GM23338 (cell line): ENCODE measurements at places on chromosomes 6 and 20. TPM values are rescaled to one million over a fixed set of nuclear protein-coding genes. Genes with fewer than 3 reads are reported as not detected.

Gene SIRPB1
- polyA plus RNA-seq: not detected in 2 replicates

Gene GHRH
- 0.40 TPM in 1 of 2 replicates, not detected in the other for polyA plus RNA-seq

Gene BFSP1
- 2.7 and 3.1 TPM in 2 replicates for polyA plus RNA-seq

Gene MPC1
- 39.4 and 41.9 TPM in 2 replicates for polyA plus RNA-seq

Gene SLC12A5
- 8.4 and 9.8 TPM in 2 replicates for polyA plus RNA-seq

Gene HLA-DPB1
- 19.8 and 22.0 TPM in 2 replicates for polyA plus RNA-seq

Gene GNMT
- polyA plus RNA-seq: 0.52 and 2.5 TPM in 2 replicates

Gene ZSWIM1
- polyA plus RNA-seq: 11.5 and 12.7 TPM in 2 replicates

Gene METTL24
- polyA plus RNA-seq: not detected in 2 replicates

Gene CRIP3
- polyA plus RNA-seq: 36.0 and 39.9 TPM in 2 replicates

Gene ID1
- polyA plus RNA-seq: 221 and 224 TPM in 2 replicates

Gene TRIM40
- polyA plus RNA-seq: not detected in 2 replicates

Gene SPATS1
- polyA plus RNA-seq: not detected in 2 replicates

Gene VWA7
- 0.36 and 0.75 TPM in 2 replicates for polyA plus RNA-seq

Gene MYL9
- polyA plus RNA-seq: 100 and 123 TPM in 2 replicates

Gene MYCT1
- 1.7 and 1.9 TPM in 2 replicates for polyA plus RNA-seq

Gene OPRM1
- not detected in 2 replicates for polyA plus RNA-seq

Gene PCK1
- not detected in 2 replicates for polyA plus RNA-seq

Gene SLC18B1
- 22.0 and 26.4 TPM in 2 replicates for polyA plus RNA-seq

Gene SRSF12
- polyA plus RNA-seq: 2.3 and 3.6 TPM in 2 replicates

Gene GNRH2
- polyA plus RNA-seq: not detected in 2 replicates

Gene OTOR
- not detected in 2 replicates for polyA plus RNA-seq

Gene CTCFL
- 0.55 and 0.80 TPM in 2 replicates for polyA plus RNA-seq

Gene NHSL1
- polyA plus RNA-seq: 10.5 and 11.2 TPM in 2 replicates

Gene PTPRK
- 20.7 and 26.9 TPM in 2 replicates for polyA plus RNA-seq

Gene MLN
- not detected in 2 replicates for polyA plus RNA-seq

Gene RBPJL
- polyA plus RNA-seq: 0.42 and 0.44 TPM in 2 replicates

Gene GPSM3
- polyA plus RNA-seq: 5.5 and 5.9 TPM in 2 replicates

Gene MYB
- polyA plus RNA-seq: 3.0 and 4.2 TPM in 2 replicates

Gene ACTL10
- polyA plus RNA-seq: 0.66 and 0.71 TPM in 2 replicates

Gene MCHR2
- not detected in 2 replicates for polyA plus RNA-seq

Gene CLPSL1
- 0.80 TPM in 1 of 2 replicates, not detected in the other for polyA plus RNA-seq

Gene HTR1E
- not detected in 2 replicates for polyA plus RNA-seq

Gene EDN1
- 1.1 and 1.2 TPM in 2 replicates for polyA plus RNA-seq

Gene TCFL5
- polyA plus RNA-seq: 5.4 and 5.8 TPM in 2 replicates

Gene POU3F2
- polyA plus RNA-seq: 0.26 and 0.31 TPM in 2 replicates

Gene PLA2G7
- polyA plus RNA-seq: 2.3 and 2.4 TPM in 2 replicates

Gene SAMD10
- 2.1 and 3.2 TPM in 2 replicates for polyA plus RNA-seq

Gene CSNK2A1
- 73.2 and 85.1 TPM in 2 replicates for polyA plus RNA-seq

Gene PHACTR1
- polyA plus RNA-seq: 5.9 and 6.0 TPM in 2 replicates

Gene PRRT1
- 1.7 and 2.7 TPM in 2 replicates for polyA plus RNA-seq
